ENCODE measurements at places on chromosomes 7 and 10. TPM values are rescaled to one million over a fixed set of nuclear protein-coding genes. Genes with fewer than 3 reads are reported as not detected.

GRCh38 chr7:12090757-12091221 is 120.3 kb upstream of the TMEM106B start:
- no peak for DNase-seq

GRCh38 chr7:35584990-35585389 is 109.9 kb downstream of the HERPUD2 start:
- DNase-seq = no peak

PRR15 gene
- 0.54 TPM for total RNA-seq

- DNase-seq = no peak
Measured at GRCh38 chr7:140312141-140312846, 86.0 kb downstream of the SLC37A3 start.

SPDYE1 gene
- total RNA-seq = not detected

FOXP2 gene
- 27.9 TPM for total RNA-seq

DNA sequence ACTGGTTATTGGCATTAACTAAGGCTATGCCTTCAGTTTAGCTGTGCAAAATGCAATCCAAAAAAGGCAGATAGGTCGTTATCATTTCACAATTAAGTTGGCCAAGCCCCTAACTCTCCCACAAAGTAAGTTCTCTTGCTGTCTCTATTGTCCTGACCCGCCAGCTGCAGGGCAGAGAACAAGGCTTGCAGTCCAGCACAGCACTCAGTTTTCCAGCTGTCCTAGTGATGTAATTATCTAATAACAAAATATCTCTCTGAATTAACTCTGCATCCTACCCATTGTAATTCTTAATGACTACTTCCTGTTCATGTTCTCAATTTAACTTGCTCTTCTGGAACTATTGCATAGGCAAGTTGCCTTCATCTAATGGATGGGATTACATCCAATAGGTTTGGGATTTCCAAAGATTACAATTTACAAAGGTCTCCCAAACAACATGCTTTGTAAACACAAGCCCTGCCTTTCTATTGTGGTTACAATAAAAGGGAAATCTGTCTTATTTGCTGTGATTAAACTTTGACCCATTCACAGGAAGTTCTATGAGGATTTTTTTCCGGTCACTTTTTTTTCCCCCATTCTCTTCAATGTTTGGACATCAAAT is 55.2 kb downstream of the CDK6 start:
- DNase-seq = no peak

DNA sequence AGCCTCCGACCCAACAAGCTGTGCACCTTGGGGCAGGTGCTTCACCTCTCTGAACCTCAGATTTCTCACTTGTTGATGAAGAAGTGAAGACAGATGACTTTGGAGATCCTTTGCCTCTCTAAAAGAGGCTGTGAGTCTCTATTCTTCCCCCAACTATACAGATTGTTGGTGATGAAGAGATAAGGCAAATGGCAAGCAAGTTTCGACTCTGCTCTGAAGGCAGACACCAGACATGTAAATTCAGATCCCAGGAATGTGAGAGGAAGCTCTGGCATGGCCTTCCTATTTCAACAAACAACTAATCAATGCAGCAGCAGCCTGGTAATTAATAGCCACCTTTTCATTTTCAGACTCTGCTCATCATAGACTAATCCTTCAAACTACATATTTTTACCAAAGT is 74.2 kb upstream of the EGR2 start:
- DNase-seq = no peak

- no peak for DNase-seq
Measured at GRCh38 chr7:111012149-111012548, 78.8 kb upstream of the LRRN3 start.

DNA sequence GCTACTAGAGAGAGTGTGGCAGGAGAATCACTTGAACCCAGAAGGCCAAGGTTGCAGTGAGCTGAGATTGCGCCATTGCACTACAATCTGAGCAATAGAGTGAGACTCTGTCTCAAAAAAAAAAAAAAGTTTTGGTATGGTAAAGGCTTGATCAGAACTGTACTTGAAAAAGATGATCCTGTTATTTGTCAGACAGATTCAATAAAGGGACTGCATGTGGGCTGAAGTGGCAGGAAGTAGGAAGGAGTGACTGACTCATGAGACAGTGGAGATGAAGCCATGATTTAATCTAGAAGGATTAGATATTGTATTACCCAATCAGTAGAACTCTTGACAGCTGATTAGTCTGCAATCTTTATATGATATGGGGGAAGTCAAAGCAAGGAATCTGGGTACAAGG is 2.7 kb upstream of the TMEM254 start:
- DNase-seq = no peak

- DNase-seq = no peak
Measured at GRCh38 chr10:119755446-119755845, 29.6 kb downstream of the INPP5F start.

SUGCT gene
- total RNA-seq = 1.3 TPM

DNA sequence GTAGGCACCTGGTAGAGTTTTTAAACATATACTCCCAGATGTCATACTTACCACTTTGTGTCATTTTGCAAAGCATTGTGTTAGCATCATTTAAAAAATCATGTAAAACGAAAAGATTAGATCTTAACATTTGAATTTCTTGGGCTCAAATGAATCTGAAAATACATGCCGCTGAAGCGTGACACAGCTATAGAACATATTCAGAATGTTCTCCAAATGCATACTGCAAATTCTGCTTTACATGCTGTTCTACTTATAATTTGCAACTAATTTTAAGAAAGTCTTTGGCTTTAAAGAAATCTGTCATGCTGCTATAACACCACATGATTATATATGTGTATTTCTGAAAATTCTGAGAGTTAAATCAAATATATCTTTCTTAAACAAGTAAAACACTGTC is 109.2 kb upstream of the CAV2 start:
- no peak for DNase-seq

DNA sequence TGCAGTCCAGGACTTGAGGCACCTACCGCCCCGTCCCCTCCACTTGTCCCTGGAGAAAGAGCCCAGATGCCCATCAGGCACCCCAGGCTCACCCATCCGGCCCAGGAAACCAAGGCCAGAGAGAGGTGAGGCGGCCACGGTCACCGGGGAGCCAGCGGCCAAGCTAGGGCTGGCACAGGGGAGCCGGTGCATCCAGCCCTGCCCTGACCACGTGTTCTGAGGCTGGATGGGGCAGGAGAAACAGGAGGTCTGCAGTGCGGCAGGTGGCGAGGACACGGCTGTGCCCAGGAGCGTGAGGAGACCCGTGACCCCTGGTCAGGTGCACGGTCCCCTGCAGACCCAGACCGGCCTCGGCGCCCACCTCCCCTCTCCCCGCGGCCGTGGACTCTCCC is 27.6 kb downstream of the UNCX start:
- no peak for DNase-seq

GRCh38 chr7:157027568-157028198 is 17.2 kb upstream of the MNX1 start:
- no peak for DNase-seq

CAMK2B gene
- 7.0 TPM for total RNA-seq

CTAGE6 gene
- total RNA-seq = 0.40 TPM

- peak; percentile 89 for DNase-seq
Measured at GRCh38 chr10:77841711-77842375, 84.7 kb downstream of the DLG5 start.

- DNase-seq = no peak
Measured at GRCh38 chr10:118307859-118308258, 34.3 kb downstream of the FAM204A start.

- no peak for DNase-seq
Measured at GRCh38 chr7:68381731-68382130, 1216.5 kb upstream of the AUTS2 start.

DNA sequence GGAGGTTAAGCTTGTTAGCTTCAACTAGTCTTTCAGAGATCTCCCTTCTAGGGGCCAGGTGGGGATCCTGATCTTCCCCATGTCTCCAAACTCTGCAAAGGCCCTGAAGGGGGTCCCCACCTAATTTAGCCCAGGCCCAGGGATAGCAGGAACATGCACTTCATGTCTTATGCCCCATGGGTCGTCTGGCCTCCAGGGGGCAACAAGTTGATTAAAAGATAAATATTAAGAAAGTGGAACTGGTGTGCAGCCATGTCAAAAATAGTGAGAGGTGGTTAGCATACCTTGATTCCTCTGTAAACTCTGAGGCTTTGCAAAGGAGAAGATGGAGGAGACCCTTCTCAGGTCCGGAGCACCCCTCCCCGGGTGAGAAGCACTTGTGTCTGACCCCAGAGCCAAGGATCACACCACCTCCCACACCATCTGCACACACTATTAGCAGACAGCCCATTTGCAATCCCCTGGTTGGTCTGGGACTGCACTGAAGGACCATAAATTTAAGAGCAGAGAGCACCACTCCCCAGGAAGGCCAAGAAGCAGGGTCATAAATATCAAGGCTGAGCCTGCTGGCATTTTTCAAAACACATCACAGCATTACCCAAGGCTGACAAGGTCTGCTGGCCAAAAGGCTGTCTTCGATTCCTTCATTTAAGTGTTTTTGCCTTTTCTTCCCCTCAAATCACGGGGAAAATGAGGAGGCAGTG is 44.2 kb upstream of the LRRC18 start:
- no peak for DNase-seq

Measured in thyroid gland (tissue), 4 donors.